T-helper 22 cell (primary cell): ENCODE measurements at places on chromosomes 5 and 9.

DNA sequence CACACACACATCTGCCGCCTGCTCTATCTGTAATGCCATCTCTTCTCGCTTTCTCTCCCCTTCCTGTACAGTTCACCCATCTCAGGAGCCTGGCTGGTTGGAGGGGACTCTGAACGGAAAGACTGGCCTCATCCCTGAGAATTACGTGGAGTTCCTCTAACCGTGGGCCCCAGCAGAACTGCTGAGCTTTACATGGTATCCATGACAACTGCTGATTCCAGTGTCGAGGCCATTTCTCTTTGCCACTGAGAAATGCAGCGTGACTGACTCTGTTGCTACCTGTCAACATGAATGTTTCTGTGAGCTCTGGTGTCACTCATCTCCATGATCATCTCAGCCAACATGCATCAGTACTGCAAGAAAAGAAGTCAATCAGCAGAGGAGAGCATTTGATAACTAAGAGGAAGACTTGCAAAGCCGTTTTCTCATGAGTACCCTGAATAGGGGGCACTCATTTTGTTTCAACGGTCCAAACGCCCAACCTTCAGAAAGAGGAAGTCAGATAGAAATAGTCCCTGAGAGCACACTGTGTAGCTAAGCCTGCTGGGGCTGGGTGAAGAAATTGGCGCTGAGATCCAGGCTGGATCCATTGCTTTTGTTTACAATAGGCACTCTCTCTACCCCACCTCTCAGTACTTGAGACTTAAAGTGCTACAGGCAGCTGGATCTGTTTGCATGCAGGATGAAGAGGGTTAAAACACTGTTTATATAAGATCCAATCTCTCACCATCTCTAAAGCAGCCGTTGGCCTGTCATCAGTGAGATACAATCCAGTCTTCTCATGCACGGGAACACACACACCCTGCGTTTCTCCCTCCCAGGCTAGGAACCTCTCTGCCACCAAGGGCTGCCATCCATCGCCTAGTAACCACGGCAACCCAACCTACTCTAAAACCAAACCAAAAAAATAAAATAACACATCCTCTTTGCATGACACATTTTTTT, 180.9 kb downstream of the NR3C1 start:
- peak; percentile 71 for DNase-seq

DNA sequence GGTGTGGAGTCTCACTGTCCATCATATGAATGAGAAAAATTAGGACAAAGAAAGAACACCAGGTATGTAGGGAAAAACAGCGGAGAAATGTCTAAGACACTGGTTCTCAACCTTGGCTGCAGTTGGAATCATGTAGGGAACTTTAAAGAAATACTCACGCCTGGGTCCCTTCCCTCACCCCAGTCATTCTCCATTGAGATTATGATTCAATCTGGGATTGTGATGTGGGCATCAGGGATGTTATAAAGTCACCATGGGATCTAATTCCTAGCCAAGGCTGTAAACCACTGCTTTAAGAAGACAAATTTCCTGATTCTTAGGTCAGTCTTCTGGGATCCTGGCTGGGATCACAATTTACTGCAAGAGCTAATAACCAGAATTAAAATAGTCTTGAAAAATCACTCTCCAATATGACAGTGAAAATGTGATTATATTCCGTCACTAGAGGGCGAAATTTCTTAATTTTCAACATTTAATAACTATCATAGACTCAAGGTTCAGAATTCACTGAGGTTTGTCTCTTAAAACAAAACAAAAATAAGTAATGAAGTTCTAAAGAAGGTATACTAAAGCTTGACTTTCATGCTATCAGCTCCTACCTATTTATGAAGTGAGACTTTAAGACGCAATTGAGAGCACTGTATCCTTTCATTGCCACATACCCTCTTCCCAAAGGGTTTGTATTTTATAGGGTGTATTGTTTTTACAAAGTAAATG, 60.5 kb downstream of the GLDC start:
- no peak for DNase-seq

DNA sequence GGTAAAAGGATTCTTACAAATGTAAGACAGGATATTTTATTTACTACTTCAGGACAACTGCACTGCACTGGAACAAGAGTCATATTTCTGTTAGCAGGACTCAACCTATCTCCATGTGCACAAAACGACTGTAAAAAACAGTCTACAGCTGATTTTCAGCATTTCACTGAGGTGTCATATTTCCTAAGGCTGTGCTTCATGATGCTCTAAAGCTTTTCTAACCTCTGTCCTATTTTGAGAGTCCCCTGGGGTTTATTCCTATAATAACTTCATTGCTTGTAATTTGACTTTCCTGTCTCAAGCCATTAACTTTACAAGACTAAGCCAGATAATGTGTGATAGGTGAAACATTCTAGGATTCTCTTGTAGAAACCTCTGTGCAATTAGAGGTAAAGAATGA, 472.3 kb downstream of the HINT1 start:
- DNase-seq = no peak

GRCh38 chr5:64722588-64722987, 32.3 kb downstream of the SHISAL2B start:
- no peak for DNase-seq

- no peak for DNase-seq
Observed at GRCh38 chr5:151288180-151288579, 15.4 kb downstream of the SLC36A3 start.

DNA sequence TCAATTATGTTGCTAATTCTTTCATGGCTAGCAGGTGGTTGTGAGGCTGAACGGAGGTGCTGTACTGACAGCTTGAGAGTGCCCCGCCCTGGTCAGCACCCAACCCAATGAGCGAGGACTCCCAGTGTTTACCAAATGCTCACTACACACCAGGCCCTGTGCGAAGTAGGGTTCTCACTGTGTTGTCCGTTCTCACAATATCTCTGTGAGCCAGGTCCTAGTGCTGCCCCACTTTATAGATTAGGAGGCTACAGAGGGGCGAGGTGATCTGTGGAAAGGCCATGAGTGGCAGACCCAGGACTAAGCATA, 28.2 kb downstream of the COL15A1 start:
- DNase-seq = no peak

DNA sequence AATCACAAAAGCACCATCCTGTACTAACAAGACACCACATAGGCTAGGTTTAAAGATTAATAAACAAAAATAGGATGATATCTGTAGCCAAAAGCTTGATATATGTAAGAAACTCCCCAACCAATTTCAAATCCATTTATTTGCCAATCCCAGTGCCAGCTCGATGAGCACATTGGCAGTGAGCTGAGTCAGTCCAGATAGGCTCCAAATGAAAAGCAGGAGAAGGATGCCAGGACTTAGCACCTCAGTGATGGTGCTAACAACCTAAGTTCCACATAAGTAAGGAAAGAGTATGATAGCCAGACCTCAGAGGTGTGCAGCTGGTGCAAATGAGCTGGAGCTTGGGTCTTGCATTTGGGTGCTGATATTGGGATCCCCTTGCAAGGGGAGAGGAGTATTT, 158.1 kb downstream of the SIL1 start:
- no peak for DNase-seq

DNA sequence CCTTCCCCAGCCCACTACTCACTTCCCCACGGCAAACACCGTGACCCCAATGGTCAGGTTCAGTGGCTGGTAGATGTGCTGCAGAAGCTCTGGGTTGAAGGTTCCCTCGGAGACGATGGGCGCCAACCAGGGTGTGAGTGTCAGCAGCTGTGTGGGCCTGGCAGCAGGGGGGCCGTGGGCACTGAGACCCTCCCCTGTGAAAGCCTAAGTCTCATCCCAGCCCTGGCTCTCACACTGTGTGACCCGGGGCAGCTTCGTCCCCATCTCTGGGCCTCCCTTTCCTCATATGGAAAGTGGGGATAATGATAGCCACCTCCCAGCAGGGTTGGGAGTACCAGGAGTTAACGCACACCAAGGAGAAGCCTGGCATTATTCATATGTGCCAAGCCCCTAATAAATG, 8.6 kb downstream of the GBGT1 start:
- DNase-seq = no peak

GRCh38 chr9:130444565-130445221, at the start of gene ASS1:
Gene ASS1, plus strand, starts transcription at chr9:130444961. Its CDS starts 7,268 bp downstream, at chr9:130452229.
- DNase-seq = peak; percentile 7

DNA sequence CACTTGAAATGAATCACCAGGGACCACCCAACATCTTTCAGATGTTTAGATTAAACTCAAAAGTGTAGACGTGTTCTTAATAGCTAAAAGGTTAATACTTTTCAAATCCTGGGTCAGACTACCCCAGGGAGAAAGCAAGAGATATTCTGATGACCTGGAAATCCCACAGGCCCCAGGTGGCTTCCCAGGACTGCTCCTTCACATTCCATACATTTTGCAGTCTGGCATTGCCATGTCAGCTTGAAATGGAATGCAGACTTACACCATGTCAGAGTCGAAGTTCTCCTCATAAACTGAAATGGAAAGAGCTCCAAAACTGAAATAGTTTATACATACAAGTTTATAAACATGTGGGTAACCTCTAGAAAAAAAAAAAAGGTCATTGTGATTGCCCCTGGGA, 61.5 kb downstream of the TMEM167A start:
- no peak for DNase-seq

DNA sequence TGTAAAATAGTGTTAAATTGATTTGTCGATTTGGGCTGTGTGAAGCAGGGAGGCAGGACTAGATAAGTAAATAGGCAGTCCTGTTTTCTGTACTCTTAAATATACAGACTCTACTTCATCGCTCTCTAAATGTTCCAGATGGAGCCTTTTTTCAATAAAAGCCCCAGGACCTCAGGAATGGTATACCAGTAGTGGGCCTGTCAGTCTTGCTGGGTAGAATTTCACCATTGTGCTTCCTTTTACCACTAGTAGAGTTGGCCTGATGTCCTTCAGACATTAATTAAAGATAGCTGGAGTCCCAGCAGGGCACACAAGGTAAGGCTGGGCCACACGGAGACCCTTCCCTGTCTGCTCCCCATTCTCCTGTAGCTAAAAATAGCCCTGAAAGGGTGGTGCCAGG, 6.0 kb downstream of the SNX18 start:
- no peak for DNase-seq

DNA sequence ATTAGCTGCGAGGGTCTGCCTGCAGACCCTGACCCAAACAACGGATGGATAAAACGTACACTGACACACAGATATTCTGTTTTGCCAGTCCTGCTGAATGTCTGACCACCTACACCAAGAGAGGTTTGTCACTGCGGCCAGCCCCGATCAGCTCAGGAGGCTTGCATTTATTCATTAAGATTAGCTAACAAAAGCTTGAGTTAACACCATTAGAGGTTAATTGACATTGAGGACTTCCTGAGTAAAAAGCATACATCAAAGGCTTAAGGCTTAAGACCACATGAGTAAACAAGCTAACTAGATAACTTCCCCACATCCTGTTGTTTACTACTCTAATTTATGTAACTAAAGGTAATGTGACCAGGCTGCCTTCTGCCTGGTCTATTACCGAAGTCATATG, 198.1 kb upstream of the TRPC7 start:
- DNase-seq = no peak

DNA sequence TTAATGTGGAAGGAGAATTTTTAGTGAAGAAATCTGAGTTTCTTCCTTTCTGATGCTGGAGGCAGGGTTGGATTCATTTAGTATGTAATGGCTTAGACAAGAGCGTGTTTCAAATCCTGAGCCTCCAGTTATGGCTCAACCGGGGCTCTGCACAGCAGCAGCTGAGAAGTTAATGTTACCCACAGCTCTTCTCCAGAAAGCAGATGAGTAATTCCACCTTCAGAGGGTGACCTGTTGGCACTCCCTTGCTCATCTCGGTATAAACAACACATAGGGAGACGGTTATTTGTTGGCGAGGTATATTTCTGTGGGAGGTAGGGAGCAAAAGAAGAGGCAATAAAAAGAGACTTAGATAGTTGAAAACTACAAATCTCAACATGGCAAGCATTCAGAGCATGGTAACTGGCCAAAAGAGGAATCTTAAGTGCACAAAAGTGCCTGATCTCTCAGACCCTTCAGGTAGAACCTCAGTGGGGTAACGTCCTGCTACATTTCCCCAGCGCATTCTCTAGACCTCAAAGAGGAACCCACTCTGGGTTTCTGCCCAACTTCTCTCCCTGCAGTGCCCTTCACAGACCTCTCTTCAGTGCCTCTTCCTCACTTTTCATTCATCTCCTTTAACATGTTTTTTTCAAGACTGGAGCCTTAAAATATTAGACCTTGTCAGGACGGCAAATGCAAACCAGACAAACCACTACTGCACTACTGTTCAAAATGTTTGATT, 417.5 kb upstream of the ADAMTSL1 start:
- no peak for DNase-seq

DNA sequence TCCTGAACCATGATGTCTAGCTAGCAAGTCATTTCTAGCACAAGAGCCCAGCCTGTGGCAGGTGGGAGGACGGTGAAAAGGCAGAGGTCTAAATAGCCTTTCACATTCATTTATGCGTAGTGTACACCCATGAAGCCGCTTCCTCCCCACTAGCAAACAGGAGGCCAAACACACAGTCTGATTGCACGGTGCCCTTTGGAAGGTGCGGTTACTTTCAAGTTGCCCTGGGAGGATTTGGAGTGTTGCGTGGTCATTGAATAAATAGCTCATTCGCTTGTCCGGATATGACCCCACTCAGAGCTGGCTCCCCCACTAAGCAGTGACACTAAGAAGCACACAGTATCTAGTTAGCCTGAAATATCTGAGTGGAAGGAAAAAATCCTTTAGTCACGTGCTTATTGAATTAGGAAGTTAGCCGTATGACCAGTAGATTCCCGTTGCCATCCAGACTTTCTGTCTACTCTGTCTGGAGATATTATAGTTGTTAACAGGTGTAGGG, 664 bp upstream of the ARSB start:
- peak; percentile 5 for DNase-seq

DNA sequence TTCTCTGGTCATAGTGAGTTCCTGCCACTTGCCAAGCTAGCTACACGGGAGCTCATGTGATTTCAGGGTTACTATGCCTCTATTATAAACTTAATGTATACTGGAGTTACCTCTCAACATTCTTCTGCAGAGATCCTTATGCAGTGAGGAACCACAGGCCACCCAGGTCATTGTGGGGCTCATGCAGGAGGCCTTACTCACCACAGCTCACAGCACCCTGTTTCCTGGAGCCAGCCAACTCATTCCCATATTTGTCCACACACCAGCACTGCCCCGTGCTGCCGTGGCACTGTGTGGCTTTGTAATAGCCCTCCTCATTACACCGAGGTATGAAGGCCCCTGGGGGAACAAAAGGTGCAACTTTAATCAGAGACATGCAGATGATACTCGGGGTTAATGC, 520.0 kb downstream of the SPOCK1 start:
- no peak for DNase-seq

- DNase-seq = no peak
Observed at GRCh38 chr9:70400107-70400892, 14.2 kb downstream of the KLF9 start.

GRCh38 chr9:108850293-108850897, 5.4 kb downstream of the ACTL7B start:
- DNase-seq = no peak
